ENCODE measurements at places on chromosomes 4 and X.

DNA sequence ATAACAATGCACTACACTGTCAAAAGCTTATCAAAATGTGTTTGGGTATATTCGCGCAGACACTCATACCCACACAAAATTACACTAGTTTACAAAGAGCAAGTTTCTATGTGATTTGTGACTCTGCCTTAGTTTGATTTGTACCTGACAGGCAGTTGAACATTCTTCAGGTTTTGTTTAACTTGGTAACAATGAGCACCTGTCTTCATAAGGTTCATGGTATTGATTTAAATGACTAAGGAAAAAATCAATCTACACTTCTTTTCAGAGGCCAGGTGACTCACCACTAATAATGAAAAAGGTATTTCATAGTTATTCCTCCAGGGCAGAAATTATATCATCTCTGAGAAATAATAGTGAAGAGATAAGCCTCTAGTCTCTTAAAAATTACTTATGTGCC lies 1114.6 kb upstream of the AGA start:
- no peak for DNase-seq

DNA sequence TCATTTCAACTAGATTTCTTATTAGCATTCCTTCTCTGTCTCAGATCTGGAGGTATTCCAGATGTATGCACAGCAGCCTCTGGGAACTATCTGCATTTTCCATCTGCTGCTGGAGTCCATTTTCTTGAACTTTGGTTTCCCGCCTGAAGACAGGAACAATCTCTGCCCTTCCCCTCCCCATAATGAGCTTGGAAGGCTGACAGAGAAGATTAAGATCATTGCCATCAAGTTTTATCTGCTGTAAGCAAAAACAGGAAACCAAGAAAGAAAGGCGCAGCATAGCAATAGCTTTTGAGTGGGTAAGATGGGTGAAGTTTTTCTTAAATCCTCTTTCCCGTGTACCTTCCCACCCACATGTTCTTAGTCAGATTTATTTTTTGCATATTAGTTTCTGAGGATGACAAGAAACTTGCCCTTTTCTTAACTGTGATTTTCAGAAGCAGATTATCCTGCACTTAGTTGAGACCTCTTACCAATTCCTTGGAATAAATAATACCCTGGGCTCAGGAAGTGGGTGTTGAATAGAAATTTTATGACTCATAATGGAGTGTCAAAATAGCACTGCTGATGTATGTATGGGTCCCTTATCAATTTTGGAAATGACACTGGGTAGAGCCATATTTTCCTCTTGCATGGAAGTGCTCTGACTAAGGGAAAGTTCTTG lies 78.3 kb downstream of the CT47B1 start:
- DNase-seq = no peak

DNA sequence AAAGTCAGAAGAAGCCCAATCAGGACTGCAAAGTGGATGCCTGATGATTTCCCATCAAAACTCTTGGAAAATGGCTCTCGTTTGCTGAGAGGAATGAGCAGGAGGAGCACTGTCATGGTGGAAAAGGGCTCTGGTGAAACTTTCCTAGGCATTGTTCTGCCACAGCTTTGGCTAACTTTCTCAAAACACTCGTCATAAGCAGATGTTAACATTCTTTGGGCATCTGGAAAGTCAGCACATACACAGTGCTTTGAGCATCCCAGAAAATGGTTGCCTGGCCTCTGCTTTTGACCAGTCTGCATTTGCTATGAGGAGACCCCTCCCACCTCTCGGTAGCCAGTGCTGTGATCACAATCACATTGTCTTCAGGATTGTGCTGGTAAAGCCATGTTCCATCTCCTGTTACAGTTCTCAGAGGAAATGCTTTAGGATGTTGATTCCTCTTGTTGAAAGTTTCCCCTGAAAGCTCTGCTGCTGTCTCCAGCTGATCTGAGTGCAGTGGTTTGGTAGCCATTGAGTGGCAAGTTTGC lies 25.2 kb upstream of the TBC1D14 start:
- DNase-seq = no peak

DNA sequence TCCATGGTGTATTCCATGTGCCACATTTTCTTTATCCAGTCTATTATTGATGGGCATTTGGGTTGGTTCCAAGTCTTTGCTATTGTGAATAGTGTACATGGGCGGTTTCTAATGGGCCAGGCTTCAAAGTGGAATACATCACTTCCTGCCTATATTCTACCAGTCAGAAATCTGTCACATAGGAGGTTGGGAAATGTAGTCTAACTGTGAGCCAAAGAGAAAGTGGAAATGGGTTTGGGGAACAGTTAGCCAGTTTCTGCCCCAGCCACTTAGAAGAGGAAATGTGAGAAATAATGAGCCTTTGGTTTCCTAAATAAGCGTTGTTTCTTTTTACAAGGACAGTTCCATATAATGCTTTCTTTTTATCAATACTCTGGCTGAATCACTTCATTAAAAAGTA lies 85.1 kb upstream of the AP1S2 start:
- DNase-seq = no peak

GRCh38 chrX:64205441-64205734 lies at the start of gene AMER1:
AMER1 (minus strand) TSS chrX:64205708; CDS start chrX:64193286, 12,422 bp downstream.
- no peak for DNase-seq
